ENCODE measurements at places on chromosomes 5 and 9.
A peak's percentile ranks its signal among the peaks of the same experiment; 100 is the strongest.

DNA sequence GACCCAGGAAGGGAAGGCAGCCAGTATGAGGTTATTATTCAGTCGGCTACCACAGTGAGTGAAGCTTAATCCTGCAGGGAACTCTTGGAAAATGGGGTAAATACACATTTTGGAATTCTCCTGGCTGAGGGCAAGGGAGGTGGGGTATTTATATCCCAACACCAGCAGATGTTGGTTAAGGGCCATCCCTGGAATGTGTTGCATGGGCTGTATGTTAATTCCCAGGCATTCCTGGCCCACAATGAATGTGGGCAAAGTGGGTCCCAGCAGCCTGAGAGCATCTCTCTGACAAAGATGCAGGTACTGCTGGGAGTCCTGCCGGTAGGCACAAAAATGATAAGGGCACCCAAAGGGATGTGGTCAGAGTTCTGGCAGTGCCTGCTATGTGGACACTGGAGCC lies 2.9 kb upstream of the GPRIN1 start:
- no peak for DNase-seq

DNA sequence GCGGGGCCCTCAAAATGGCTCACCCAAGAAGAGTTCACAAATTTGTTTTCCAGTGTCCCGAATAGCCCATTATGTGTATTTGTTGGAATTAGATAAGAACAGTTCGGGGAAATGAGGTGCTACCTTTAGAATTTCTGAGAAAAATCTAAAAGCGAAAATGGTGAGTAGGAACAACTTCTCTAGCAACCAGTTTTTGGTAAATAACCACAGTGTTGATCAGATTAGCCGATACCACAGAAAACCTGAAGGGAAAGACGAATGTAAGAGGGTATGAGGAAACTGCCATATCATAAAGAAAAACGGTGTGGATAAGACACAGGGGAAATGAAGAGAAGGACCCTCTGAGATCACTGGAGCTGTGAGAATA lies 31.0 kb downstream of the ADAM19 start:
- no peak for DNase-seq

- DNase-seq = no peak
Measured at GRCh38 chr5:60514152-60514551, 185.8 kb downstream of the DEPDC1B start.

GRCh38 chr5:36599986-36600779 lies 6.2 kb upstream of the SLC1A3 start:
- DNase-seq = no peak

DNA sequence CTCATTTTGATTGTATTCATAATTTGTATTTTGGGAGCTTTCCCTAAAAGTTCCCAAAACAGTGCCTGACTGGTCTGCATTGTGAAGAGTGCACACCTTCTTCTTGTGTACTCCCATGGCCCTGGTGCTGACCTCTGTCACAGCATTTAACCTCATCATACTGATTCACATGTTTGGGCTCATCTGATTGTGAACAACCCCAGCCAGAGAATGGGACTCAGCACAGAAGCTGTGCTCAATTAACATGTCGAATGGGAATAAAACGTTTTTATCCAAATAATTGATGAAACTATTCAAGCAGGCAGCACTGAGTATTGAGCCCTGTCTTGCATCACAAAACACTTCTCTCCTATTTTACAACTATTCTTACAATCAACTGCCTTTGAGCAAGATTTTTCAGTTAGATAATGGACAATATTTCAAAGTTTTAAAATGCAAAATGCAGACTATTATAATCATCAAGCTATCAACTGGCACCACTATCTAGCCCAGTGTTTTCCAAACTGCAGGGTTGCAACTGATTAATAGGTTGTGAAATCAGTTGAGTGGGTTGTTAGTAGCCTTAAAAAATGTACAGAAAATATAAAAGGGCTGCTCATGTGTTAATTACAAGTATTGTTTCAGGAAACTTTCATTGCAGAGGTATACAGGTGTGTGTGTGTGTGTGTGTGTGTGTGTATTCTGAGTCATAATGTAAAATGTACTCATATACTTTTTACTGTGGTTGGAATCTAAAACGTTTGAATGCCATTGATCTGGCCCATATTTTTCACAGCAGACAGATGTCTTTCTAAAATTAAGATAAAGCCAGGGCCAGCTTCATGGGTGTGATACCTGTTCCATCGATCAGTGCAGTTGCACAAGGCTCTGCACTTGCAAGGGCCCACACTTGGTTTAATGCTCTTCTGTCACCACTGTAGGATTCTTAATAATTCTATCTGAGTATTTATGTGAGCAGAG lies 190.5 kb downstream of the PIK3R1 start:
- DNase-seq = no peak

DNA sequence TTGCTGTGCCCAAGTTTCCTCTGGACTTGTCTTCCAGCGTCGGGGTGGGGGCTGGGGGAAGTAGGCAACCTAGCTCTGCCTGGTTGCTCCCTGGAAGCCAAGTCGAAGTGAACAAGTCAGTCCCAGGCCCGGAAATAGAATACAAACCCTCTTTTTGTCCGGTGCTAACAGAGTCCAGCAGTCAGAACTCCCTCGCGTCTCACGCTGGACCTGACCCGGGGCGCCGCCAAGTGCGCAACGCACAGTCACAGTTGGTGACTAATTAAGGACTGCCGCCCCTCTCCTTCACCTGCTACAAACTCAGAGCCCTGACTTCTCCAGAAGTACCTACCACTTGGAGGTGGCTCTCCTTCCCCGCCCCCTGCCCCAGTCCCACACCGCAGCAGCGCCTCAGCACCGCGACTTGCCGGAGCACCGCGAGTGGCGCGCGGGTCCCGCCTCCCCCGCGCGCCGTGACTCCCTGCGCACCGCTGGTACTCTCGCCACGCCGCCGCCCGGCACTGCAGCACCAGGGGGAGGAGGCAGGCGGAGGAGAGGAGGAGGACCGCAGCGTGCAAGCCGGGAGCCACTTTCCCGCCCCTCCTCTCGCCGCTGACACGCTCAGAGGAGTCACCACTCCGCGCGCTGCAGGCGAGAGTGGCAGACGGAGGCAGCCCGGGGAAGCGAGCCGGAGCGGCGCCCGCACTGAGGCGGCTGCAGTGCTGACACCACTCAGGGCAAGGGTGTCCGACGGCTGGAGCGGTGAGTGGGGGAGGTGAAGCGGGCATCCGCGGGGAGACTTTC lies at the start of gene SV2C:
SV2C (plus strand) TSS at position 612 of the 783 bp plus-strand sequence. CDS start 48,368 bp downstream, outside the sequence.
- peak; percentile 37 for DNase-seq

DNA sequence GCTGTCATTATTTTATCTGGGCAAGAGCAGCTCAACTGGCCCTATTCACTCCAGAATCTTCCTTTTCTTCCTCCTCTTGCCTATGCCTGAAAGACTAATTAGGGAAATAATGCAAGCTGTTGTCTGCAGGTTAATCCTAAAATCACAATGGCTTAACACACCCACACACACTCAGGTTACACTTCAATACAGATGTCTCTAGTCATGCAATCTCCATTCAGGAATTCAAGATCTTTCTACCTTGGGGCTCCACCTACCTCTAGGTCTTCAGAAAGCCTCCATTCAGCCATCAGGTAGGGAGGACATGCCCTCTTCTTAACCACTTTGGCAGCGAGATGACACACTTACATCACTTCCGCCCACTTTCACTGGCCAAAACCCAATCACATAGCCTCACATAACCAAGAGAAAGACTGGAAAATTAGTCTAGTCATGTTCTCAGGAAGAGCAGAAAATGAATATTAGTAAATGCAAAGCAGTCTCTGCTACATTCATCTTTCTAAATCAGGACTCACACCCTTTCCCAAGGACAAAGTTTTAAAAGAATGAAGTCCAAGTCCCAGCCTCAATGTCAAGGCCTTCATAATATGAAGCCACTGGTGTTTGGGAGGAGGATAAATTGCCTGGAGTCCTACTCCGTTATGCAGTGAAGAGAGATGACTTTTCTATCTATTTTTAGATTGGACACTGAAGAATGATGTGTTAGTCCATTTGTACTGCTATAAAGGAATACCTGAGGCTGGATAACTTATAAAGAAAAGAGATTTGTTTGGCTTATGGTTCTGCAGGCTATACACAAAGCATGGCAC lies 428.1 kb downstream of the EFNA5 start:
- no peak for DNase-seq

- DNase-seq = no peak
Measured at GRCh38 chr5:170186156-170186555, 46.6 kb upstream of the C5orf58 start.

GRCh38 chr9:76371901-76372300 lies 22.3 kb downstream of the RFK start:
- no peak for DNase-seq

GRCh38 chr5:59351076-59351794 lies 542.3 kb downstream of the PDE4D start:
- no peak for DNase-seq

DNA sequence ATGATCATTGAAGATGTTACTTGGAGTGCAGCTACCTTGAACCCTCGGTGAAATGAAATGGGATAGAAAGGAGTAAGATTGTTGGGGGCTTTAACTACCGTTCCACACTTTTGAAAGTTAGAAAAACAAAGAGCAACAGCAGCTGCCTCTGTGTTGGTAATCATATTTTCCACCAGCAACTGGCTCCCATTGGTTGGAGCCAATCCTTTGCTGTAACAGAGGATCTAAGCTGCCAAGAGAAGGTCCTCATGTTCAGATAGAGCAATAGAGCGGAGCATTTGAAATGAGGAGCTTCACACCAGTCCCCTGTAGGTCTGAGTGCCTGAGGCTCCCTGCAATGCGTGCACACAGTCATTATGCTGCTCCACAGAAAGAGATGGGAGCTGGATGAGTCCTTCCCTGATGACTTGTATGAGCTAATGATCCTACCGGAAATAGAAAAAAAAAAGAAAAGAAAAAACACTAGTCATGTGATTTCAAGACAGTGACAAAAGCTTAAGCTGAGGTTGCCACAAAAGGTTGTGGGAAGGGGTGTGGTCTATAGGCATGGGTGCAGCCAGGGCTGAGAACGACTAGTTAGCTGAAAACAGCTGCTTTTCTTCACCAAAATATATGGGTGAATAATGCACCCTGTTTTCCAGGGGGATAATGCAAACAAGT lies 300.7 kb downstream of the MLLT3 start:
- DNase-seq = no peak

GRCh38 chr9:114718801-114719221 lies 36.8 kb upstream of the TEX48 start:
- no peak for DNase-seq

GRCh38 chr9:35905051-35905781 lies 786 bp upstream of the HRCT1 start:
- no peak for DNase-seq

GRCh38 chr5:10655972-10656830 lies 92.3 kb downstream of the ANKRD33B start:
- DNase-seq = no peak

DNA sequence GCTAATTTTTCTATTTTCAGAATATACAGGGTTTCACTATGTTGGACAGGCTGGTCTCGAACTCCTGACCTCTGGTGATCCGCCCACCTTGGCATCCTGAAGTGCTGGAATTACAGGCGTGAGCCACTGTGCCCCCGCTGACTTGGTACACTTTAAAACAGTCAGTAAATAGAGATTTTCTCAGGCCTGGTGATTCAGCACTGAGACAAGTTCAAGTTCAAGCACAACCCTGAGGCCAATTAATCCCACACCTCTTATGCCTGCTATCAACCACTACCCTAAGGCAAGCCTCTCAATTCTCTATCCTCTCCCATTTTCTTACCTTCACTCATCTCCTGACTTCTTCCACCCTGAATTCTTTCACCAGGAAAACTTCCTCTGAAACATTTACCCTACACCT lies 18.9 kb downstream of the MUSK start:
- no peak for DNase-seq

DNA sequence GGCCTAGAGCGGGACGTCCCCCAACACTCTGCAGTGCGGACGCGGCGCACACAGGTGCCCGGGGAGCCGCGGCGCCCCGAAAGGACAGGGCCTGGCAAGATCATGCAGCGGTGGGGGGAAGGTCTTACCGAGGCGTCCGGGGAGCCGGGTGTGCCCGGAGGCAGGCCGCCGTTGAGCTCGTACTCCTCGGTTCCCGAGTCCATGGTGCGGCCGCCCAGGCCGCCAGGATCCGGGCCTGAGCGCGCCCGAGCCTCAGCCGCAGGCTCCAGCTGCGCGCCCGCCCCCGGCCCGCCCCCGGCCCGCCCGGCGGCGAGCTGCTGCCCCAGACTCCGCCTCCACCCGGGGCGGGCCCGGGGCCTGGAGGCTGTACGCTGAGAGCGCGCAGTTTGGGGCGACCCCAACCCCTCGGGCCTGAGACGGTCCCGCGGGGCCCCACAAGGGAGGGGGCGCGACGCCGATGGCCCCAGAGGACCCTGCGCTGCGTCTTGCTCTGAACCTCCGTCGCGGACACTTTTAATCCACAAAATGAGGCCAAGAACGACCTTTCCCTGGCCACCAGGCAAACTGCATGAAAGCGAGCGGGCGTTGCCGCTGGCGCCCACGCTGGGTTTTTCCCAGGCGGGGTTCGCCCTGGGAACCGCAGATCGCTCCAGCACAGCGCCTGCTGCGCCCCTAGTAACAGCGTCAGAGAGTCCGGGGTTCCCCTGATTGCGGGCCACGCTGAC lies at the start of gene NINJ1:
NINJ1 (minus strand) TSS at position 237 of the 725 bp plus-strand sequence; CDS start at position 203, 34 bp downstream.
- DNase-seq = peak; percentile 76

DNA sequence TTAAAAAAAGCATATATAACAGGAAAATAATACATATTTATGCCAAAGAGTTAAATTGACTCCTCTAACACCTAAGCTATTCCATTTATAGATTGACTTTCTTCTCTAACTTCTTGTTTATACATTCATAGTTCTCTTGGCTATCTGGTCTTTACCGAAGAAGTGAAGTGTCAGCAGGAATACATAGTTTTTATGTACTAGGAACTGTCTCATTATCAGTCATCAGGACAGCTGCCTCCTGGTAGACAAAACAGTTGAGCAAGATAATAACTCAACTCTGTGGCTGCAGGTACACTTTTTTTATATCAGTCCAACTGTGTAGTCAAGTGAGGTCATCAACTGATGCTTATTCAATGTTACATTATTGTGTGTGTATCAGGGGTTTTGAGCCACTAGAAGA lies 1436.0 kb upstream of the NUDT12 start:
- no peak for DNase-seq

DNA sequence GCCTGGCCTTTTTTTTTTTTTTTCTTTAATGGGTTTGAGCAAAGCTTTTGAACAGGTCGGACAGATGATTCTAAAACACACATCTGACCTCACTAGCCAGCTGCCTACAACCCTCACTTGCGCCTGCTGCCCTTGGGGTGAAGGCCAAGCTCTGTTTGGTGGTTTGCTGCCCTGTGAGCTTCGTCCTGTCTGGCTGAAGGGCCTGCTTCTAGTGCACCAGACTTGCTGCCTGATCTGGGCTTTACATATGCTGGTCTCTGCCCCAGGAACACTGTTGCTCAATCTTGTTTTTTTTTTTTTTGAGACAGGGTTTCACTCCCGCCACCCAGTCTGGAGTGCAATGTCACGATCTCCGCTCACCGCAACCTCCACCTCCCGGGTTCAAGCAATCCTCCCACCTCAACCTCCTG lies 16.4 kb upstream of the DOLPP1 start:
- DNase-seq = no peak

DNA sequence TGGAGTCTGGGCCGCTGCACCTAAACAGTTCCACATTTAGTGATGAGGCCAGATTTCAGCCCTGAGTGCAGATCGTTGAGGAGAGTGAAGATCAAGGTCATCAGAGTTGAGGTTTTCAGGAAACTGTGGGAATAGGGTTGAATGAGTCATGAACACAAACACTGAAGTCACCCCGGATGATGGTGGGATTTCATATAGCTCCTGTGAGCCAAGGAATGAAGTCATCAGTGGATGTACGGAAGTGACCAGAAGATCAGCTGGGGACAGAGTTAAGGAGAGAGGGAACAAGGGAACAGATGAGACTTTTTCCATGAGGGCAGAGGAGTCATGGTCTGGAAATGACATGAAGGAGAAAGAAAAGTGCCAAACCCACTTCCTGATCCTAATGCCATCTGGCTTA lies 36.5 kb downstream of the PALM2AKAP2 start:
- no peak for DNase-seq
